ENCODE measurements at places on chromosomes 2 and 18.

DNA sequence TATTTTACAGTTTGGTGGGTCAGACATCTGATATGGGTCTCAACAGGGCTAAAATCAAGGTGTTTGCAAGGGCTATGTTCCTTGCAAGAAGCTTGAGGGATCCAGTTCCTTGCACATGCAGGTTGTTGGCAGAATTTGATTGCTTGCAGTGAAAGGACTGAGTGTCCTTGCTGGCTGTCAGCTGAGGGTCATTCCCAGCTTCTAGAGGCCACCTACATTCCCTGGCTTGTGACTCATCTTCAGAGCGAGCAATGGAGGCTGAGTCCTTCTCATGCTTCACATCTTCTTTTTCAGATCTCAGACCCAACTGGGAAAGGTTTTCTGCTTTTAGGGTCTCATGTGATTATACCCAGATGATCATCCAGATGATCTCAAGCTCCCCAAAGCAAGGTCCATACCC, 12.4 kb downstream of the MEX3C start:
- DNase-seq: no peak

GRCh38 chr2:188949046-188949818, 24.9 kb upstream of the COL3A1 start:
- DNase-seq: no peak

DNA sequence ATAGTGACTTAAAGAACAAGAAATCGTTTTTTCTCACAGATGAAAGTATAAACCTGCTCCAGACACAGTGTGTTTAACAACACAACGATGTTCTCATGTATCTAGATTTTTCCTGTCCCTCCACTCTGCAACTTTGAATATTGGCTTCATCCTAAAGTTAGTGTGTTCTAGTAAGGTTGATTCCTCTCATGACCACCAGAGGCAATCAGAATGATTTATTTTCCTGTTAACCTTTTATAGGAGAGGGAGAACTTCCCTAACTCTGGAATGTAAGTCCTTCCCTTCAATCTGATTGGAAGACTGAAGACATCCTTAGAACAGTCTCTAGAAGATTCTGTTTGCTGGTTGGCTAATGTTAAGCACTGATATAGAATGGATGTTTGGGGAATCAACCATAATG, 41.0 kb upstream of the TAF4B start:
- no peak for DNase-seq

GRCh38 chr2:160918906-160919503, 241.2 kb upstream of the TANK start:
- no peak for DNase-seq

GRCh38 chr2:46344706-46345105, 47.5 kb downstream of the EPAS1 start:
- no peak for DNase-seq

DNA sequence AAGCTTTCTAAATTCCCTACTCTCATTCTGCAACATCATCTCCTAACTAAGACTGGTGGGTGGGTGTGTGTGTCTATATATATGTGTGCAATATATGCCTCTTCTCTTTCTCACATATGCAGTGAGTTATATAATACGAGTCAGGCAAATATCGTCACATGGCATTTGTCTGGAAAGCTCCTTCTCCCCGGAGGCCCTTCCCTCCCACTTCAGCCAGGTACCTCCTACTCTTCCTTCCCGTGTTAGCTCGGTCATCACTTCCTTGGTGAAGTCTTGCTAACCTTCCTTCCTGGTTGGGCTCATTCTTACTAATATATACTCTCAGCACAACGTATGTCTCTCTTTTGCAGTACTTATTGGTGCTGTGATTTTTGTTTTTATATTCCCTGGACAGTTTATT, 66.4 kb upstream of the NCK2 start:
- DNase-seq: no peak

DNA sequence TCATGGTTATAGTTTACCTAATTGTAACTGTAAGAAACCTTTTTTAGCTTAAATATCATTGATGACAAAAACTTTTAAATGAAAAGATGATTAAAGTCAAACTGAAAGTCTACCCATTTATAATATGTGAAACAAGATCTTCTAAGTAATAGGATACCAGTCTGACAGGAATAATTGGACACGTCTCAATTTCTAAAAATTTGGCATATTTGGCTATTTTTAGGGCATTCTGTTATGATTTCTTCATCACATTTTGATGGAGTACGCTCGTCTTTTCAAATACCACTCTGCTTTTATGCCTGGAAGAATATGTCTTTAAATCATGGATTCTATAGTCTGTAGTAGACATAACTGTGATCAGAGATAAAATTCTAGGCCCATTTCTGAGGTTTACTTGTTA, 1.3 kb downstream of the R3HDM1 start:
- DNase-seq: no peak

GRCh38 chr2:21627938-21628337, 504.2 kb downstream of the TDRD15 start:
- DNase-seq: no peak

GRCh38 chr2:11343368-11343649, 1.1 kb downstream of the ROCK2 start:
- DNase-seq: no peak

- no peak for DNase-seq
Observed at GRCh38 chr2:174686430-174686829, 77.8 kb downstream of the CHRNA1 start.

GRCh38 chr2:236273126-236273525, 8.9 kb upstream of the ASB18 start:
- DNase-seq: no peak

Measured in stimulated activated CD4-positive, alpha-beta T cell treated with anti-CD3 and anti-CD28 coated beads, Interleukin-15, amount 100 ng/mL, for 1 hour (primary cell).